ENCODE measurements at places on chromosomes 1 and 21.

GRCh38 chr1:234599617-234600417 lies 10.2 kb downstream of the IRF2BP2 start:
- peak; percentile 85 for DNase-seq

GRCh38 chr1:78052685-78053405 lies 7.1 kb downstream of the GIPC2 start:
- DNase-seq: no peak

GRCh38 chr1:95233737-95234500 lies at the start of gene RWDD3:
Gene RWDD3, plus strand, starts transcription at chr1:95234210. Its CDS starts 21 bp downstream, at chr1:95234231.
- peak; percentile 91 for DNase-seq

DNA sequence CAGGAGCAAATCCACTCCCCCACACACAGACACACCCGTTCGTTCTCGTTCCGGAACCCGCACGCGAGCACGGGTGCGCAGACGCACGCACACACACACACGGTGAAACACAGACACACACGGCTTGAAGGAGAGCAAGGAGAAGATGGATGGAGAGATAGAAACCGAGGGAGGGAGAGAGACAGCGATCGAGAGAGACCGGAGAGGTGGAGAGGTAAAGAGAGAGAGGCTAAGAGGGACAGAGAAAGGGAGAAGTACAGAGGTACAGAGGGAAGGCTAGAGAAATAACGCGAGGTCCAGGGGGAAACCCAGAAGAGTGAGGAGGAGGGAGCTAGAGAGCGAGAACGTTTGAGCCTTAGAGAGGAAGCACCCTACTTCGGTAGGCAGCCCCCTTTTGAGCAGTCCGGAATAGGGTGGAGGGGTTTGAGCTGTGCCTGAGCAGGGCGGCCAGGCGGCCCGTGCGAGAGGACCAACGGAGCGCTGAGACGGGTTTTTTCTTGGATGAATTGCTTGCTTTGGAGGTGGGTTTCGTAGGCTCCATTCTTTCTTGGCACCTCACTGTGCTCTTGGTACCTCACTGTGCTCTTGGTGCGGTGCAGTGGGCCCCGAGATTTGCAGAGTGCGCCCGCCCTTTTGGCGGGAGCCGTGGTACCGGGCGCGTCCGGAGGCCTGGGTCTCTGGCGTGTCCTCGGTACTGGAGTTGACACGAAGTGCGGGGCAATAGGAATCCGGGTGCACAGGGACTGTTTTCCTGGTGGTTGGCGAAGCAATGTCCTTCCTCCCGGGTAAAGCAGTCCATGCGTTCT lies 88.4 kb upstream of the RHOU start:
- DNase-seq: no peak

GRCh38 chr1:174399211-174399610 lies 48.6 kb upstream of the GPR52 start:
- no peak for DNase-seq

DNA sequence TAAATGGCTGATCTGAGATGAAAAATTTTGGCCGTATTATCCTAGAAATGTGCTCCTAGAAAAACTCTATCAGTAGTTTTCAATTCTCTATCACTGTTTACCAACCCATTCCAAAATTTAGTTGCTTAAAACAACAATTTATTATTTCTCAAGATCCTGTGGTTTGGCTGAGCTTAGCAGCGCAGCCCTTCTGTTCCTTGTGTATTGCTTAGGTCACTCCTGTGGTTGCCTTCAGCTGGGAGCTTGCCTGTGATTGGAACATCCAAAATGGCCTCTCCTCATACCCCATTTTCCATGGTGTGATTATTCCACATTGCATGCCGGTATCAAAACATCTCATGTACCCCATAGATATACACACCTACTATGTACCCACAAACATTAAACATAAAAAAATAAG lies 22.8 kb upstream of the STUM start:
- no peak for DNase-seq

- no peak for DNase-seq
Measured at GRCh38 chr1:226293553-226293920, 15.4 kb downstream of the LIN9 start.

DNA sequence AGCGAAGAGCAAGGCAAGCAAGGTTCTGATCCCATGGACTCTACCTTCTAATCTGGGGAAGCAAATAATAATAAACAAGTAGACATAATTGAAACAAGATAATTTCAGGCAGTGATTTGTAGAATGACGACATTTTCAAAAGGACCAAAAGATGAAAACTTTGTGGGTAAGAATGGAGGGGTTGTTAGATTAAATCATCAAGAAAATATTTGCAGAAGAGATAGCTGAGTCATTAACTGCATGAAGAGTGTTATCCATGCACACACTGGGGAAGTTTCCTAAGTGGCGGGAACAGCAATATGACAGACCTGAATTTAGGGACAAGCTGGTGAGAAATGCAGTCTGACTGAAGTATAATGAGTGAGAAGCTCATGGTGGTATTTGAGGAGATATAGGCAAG lies 583.1 kb upstream of the RGS18 start:
- DNase-seq: no peak

- no peak for DNase-seq
Measured at GRCh38 chr1:97907886-97908285, 12.9 kb downstream of the DPYD start.

- peak; percentile 87 for DNase-seq
Measured at GRCh38 chr1:161198897-161199431, at the start of gene ADAMTS4. Gene ADAMTS4, minus strand, starts transcription at chr1:161199054. Its CDS starts 427 bp downstream, at chr1:161198627.

- no peak for DNase-seq
Measured at GRCh38 chr1:118147522-118147921, 37.5 kb downstream of the SPAG17 start.

- no peak for DNase-seq
Measured at GRCh38 chr21:44761011-44761729, 40.5 kb downstream of the UBE2G2 start.

DNA sequence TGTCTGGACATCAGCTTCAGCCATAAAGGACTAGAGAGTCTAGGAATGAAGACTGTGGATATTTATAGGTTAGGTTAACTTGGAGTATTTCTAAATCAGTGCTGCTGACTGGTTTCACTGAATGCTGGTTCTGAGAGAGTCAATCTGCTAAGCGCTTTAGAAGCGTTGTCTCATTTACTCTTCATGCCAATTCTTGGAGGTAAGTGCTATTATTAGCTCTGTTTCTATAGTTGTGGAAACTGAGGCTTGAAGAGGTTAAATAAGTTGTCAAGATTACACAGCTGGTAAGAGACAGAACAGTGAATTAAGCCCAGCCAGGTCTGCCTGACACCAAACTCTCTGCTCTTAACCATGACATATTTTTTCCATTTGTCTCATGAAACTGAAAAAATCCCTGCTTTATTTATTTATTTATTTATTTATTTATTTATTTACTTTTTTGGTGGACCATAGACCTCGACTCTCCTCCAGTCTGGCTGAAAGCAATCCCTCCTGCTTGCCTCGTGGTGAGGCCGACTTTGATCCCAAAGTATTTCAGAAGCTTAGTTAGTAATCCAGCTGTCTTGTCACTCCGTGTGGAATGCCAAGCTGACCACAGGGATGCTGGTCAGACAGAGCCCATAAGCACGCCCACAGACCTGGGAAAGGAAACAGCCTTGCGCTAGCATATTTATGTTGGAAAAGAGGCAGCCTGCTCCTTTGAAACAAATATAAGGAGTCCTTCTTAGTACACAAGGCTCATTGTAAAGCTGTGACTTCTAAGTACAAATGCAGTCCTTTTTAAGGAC lies 16.9 kb downstream of the NTMT2 start:
- DNase-seq: no peak

DNA sequence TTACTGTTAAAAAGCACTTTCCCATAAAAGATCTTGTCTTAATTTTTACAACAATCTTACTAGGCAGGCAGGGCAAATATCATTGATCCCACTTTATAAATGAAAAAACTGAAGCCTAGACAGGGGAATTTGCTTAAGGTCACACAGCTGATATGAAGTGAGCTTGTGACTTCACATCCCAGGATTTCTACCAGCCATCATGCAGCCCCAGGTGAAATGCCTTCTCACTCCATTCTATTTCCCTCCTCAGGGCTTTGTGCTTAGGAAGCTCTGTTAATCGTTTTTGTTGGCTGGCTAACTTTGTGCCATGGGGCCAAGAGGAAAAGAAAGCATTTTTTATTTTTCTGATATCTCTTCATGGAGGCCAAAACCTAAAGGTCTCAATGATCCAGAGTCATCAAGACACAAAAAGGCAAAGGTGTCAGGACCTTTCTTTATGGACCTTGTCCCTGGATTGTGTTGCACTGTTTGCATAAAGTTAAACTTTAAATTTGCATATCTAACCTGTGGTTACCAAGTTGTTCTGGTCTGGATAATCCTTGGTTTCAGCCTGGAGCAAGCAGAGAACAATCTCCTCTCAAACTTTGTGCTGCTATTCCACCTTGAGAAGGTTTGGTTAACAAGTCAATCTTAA lies 44.8 kb upstream of the ZNF326 start:
- no peak for DNase-seq

- no peak for DNase-seq
Measured at GRCh38 chr21:39562791-39563770, 49.7 kb upstream of the B3GALT5 start.

- no peak for DNase-seq
Measured at GRCh38 chr21:30211071-30211470, 4.8 kb downstream of the CLDN8 start.

- DNase-seq: no peak
Measured at GRCh38 chr1:62588000-62588399, 9.3 kb upstream of the ANGPTL3 start.

DNA sequence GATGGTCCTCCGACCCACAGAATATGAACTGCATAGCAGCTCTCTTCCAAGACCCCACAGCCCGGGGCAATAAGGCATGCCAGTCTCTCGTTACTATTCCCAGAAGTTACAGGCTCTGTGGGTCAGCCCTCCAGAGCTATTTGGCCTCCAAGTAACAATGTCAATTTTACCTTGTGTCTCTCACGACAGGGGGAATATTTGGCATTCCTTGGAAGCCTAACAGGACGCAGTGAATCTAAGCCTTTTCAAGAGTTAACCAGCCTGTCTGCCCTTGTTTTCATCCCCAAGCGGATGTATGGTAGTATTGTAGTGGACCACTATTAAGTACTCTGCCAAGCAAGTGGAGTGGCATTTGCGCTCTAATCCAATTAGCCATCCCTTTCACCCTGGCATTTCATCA lies 24.4 kb upstream of the GNG4 start:
- DNase-seq: no peak

GRCh38 chr1:225911191-225912130 lies 12.6 kb downstream of the PYCR2 start:
- peak; percentile 44 for DNase-seq

- no peak for DNase-seq
Measured at GRCh38 chr1:44135886-44136285, 5.5 kb downstream of the KLF18 start.

GRCh38 chr1:59151860-59152259 lies 145.0 kb upstream of the FGGY start:
- no peak for DNase-seq

GRCh38 chr1:238233966-238234365 lies 343.2 kb upstream of the ZP4 start:
- no peak for DNase-seq

GRCh38 chr1:64042331-64043100 lies 160.9 kb upstream of the UBE2U start:
- no peak for DNase-seq

DNA sequence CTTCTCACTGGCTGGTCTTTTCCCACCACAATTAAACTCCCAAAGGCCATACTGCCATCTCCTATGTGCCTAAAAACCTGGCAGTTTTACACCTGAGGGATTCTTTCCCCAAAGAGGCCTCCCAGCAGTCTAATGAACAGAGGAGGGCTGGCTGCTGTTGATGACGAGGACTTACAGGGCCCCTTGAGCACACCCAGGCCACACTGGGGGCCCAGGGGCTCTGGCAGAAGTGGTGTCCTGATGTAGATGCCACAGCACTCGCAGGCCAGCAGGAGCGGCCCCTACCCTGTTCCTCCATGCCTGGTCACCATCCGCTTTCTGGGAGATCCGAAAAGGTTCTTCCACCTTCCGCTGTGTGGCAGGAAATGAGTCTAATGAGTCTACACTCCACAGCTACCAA lies 24.2 kb downstream of the POFUT2 start:
- DNase-seq: no peak

DNA sequence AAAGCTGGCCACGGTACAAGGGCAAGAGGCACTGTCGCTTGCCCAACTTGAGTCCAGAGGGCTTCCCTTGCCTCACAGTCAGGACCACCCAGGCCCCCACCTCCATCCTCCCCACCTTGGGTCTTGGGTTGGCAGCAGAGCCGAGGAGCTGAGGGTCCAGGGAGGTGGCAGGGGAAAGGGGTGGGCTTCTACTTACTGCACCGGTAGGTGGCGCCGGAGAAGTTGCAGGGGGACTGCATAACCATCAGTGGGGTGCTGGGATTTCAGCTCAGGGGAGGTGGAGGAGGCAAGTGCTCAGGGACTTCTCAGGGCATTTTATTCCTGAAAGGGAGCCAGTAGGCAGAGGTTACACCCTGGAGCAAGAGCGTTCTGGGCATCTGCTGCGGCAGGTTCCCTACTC lies 44.0 kb downstream of the TRIM62 start:
- DNase-seq: peak; percentile 35

GRCh38 chr1:201429736-201430501 lies 8.4 kb upstream of the TNNI1 start:
- DNase-seq: no peak

- no peak for DNase-seq
Measured at GRCh38 chr1:32465578-32465933, 684 bp downstream of the ZBTB8B start.

GRCh38 chr1:72064196-72065075 lies 217.9 kb downstream of the NEGR1 start:
- DNase-seq: no peak

DNA sequence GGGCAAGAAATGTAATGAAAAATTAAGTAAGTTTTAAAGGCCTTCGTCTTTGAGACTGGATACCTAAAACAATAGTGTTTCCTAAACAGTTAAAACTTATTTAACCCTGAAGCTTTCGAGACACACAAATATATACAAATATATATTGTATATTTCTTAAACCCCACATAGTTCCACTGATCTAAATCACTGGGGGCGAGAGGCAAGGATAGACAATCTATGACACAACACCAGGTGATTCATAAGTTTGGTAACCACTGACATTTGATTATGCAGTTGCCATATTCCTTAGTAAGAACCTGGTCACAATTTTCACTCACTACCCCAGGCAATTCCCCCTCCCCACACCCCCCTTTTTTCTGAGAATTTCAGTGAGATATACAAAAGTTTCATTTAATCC lies 55.3 kb upstream of the BOLA1 start:
- no peak for DNase-seq

GRCh38 chr21:45019887-45020537 lies 54.4 kb upstream of the ADARB1 start:
- DNase-seq: no peak

Data from hippocampal formation (tissue), 2 donors.